Head of caudate nucleus (tissue), 42 donors: ENCODE measurements at places on chromosomes 6 and 20.
A peak's percentile ranks its signal among the peaks of the same experiment; 100 is the strongest.

DNA sequence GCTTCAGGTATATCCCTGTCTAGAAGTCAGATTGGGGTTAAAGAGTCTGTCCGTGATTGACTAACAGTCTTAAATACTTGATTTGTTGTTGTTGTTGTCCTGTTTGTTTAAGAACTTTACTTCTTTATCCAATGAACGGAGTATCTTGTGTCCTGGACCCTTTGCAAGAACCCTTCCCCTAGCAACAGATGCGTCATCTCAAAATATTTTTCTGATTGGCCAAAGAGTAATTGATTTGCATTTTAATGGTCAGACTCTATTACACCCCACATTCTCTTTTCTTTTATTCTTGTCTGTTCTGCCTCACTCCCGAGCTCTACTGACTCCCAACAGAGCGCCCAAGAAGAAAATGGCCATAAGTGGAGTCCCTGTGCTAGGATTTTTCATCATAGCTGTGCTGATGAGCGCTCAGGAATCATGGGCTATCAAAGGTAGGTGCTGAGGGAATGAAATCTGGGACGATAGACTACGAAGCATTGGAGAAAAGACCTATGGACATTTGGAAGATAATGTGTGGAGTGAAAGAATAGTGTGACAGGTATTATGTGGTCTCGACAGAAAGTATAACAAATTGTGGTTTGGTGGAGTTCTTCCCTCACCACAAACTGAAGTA is at the start of gene HLA-DRA:
Gene HLA-DRA (plus strand): TSS at position 286 of the 613 bp plus-strand sequence. CDS start 64 bp downstream, at position 350.
- peak; percentile 23 for DNase-seq

- no peak for DNase-seq
Measured at GRCh38 chr6:36104836-36105235, 25.5 kb upstream of the MAPK13 start.

DNA sequence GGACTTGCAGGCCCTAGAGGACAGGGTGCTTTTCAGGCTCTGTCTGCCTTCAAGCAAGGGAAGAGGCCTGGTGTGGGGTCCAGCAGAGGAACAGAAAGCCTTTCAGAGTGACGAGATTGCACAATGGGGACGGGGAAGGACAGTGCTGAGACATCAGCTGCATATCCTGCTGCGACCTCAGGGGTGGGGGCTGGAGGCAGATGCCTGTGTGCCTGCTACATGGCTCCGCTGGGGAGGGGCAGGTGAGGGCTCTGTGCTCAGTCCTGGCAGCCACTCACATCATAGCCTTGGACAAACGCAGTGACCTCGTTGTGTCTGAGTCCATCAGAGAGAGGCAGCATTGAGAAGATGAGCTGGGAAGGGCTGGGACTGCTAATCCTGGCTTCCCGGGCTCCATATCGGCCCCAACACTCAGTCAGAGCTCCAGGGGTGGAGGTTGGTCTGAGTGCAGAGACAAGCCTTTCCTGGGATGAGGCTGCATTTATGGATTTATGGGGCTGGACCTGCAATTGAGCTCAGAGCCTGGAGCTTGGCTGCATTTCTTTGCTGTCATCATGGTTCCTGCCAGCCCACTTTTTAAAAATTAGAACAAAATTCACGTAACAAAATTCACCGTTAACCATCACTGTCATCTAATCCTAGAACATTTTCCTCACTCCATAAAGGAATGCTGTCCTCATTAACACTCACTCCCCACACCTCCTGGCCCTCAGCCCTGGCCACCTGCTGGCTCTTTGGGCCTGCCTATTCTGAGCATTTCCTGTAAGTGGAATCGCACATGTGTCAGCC is 196.9 kb upstream of the SLC24A3 start:
- no peak for DNase-seq

DNA sequence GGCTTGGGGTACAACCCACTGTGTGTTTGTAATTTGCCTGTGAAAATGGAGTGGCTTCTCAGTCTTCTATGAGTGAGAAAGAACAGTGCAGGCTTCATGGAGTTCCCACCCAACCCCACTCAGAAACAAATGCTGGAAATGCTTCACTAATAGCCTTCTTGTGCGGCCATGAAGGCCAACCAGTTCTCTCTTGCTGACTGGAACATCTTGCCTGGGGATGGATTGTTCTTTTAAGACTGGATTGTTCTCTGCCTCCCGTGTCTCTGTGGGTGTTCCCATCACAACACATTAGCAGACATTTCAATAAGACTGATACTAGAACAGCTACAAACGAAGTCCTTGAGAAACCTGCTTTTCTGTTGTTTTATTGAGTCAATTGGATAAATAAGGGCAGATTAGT is 110.6 kb downstream of the PPP1R14C start:
- DNase-seq: no peak

- no peak for DNase-seq
Measured at GRCh38 chr6:116106146-116106545, 5.5 kb downstream of the NT5DC1 start.

- DNase-seq: no peak
Measured at GRCh38 chr20:11924923-11925322, 7.2 kb downstream of the BTBD3 start.

GRCh38 chr6:43186019-43186418 is 4.0 kb downstream of the CUL9 start:
- DNase-seq: no peak

DNA sequence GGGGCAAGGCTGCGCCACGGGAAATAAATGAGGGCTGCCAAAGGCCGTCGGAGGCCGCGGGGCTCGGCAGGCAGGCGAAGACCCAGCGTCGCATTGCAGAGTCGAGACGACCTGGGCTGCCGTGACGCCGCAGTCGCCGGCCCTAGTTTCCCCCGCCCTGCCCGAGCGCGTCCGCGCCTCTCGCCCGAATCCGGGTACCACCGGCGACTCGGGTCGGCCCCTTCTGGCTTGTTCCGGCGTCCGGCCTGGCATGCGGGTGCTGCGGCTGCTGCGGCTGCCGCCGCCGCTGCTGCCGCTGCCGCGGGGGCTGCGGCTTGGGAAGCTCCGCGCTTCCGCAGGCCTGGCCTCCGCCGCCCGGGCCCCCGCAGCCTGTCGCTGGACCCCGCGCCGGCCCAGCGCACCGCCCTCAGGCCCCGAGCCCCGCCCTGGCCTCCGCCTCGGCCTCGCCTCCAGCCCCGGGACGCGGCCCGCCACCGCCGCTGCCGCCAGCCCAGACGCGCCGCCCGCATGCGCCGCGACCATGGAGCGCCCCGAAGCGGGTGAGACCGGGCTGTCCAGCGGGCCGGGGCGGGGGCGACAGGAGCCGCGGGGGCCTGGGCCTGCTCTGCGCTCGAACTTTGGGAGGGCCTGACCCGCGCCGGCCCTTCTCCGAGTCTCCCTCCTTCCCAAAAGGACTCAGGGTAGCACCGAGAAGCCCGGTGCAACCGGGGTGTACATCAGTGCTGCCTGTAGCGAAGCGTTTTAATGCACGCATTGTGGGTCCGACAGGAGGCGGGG is at the start of gene AKAP7:
Gene AKAP7 (plus strand): TSS at position 224 of the 777 bp plus-strand sequence. CDS start 297 bp downstream, at position 521.
- peak; percentile 87 for DNase-seq

GRCh38 chr6:54619102-54619501 is 227.5 kb upstream of the FAM83B start:
- DNase-seq: no peak
